ENCODE measurements at places on chromosomes 2 and 18. TPM values are rescaled to one million over a fixed set of nuclear protein-coding genes. Genes with fewer than 3 reads are reported as not detected.

The PASK gene
- total RNA-seq = 14.8 TPM

The SERPINB4 gene
- total RNA-seq = not detected

The REG3A gene
- not detected for total RNA-seq

The SIX3 gene
- total RNA-seq = not detected

The CYRIA gene
- total RNA-seq = 6.4 TPM

The FHL2 gene
- total RNA-seq = 133 TPM

The PTH2R gene
- total RNA-seq = 0.08 TPM

The DAW1 gene
- not detected for total RNA-seq

- no peak for DNase-seq
Observed at GRCh38 chr2:160372010-160372356, 121.6 kb downstream of the RBMS1 start.

DNA sequence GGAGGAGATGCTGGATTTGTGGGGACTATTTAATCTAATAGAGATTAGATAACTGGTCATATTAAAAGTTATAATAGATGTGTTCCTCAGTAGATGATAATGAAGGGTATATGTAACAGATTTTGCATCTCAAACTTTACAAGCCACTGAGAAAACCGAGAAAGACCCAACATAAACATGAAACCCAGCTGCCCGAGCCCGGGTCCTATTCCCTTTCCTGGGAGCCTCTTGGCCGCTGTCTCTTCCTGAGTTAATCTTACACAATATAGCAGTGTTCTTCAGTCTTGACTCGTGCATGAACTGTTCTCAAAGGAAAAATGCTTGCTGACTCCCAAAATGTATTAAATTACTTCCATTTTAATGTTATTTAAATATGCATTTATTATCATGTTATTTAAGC lies 94.5 kb downstream of the COPS8 start:
- no peak for DNase-seq

DNA sequence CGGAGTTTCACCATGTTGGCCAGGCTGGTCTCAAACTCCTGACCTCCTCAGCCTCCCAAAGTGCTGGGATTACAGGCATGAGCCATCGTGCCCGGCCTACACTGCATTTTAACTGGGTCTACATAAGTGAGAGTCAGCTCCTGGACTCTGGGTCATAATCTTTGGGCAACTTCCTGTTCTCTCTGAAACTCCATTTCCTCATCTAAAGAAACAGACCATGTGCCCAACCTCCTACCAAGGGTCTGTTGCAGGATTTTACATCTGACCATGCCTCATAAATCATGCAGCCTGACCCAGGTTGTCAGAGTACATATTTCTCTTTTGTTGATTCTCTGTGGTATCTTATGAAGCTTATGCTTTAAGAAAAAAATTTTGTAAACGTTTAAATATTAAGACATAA lies 280.4 kb downstream of the ALPK2 start:
- DNase-seq = no peak

DNA sequence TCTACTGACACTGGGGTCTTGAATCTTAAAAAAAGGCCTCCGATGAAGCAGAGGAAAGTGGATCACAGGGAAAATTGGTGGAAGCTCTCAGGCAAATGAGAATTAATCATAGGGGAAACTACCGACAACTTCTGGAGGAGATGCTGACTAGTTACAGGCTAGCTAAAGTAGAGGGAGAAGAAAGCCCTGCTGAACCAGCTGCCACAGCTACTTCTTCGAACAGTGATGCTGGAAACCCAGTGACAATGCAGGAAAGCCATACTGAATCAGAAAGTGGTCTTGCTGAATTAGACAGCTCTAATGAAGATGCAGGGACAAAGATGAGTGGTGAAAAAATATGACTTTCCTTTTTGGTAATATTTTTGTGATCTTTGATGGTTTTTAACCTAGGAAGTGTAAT lies 44.9 kb upstream of the SLC3A1 start:
- no peak for DNase-seq

DNA sequence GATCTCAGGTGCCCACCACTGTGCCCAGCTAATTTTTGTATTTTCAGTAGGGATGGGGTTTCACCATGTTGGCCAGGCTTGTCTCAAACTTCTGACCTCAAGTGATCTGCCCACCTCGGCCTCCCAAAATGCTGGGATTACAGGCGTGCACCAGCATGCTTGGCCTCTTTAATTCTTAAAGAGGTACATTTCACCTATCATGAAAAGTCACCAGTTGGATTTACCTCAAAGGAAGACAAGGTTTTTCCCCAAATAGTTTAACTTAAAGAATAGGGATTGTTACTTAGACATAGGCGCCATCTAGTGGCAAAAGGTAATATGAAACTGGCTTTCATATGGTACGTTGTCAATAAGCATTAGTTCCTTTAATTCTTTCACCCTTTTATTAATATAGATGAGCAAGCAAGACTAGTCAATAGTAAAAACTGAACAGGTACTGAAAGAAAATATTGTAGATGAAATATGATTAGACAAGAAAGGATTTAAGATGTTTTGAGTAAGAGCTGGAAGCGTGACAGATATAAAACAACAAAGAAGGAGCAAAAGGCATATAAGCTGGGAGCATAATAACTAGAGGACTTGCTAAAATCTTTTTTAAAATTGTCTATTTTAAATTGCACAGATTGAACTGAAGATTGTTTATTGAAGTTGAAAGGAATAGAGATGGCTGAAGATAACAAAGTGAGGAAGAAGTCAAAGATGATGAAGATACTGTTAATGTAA lies 35.0 kb upstream of the PSMD14 start:
- no peak for DNase-seq

DNA sequence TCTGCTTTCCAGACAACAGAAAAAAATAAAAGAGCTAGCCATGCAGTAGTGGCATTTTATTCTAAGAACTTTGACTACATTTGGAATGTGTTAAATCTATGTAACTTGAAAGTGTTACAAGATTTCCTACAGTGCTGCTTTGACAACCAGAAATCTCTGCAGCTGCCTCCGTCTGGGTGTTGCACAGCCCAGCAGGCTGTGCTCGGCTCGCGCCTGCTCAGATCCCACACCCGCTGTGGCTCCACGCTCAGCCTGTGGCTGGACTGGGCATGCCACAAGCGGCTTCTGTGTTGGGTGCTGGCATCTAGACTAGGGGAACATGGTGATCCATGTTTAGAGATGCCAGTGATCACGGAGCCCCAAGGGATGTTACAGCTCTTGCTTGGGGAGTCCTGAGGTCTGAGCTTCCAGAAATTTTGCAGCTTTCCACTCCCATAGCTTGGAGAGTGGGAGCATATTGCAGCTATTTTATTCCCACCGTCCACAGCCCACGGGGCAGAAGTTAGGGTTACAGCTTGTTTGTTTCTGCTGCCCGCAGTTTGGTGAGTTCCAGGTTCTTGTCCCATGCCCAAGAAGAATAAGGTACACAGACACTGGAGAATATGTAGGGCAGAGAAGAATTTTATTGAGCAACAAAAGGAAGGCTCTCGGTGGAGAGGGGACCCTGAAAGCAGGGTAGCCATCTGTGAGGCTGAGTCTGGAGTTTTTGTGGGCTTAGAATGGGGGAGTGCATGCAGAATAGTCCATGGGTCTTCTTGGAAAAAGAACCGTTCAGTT lies 44.1 kb downstream of the FAM171B start:
- DNase-seq = no peak

Measured in left colon (tissue), 2 donors.